ENCODE measurements at places on chromosomes 6 and 20.

DNA sequence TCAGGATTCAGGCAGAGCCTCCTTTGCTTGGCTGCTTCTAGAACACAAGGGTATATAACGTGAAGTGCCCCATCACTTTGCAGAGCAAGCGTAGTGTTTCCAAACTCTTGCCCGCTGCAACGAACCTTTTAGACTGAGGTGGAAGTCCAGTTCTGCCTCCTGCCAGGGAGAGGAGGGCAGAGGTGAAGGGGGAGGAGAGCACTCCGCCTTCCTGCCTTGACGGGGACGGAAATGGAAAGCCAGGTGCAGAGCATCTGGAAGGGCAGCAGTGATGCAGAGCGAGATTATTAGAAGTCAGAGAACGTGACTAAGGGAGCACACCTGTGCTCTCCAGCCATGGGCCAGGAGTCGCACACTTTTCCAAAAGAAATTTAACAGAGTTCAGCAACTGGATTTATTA lies 63.4 kb downstream of the RREB1 start:
- no peak for DNase-seq

DNA sequence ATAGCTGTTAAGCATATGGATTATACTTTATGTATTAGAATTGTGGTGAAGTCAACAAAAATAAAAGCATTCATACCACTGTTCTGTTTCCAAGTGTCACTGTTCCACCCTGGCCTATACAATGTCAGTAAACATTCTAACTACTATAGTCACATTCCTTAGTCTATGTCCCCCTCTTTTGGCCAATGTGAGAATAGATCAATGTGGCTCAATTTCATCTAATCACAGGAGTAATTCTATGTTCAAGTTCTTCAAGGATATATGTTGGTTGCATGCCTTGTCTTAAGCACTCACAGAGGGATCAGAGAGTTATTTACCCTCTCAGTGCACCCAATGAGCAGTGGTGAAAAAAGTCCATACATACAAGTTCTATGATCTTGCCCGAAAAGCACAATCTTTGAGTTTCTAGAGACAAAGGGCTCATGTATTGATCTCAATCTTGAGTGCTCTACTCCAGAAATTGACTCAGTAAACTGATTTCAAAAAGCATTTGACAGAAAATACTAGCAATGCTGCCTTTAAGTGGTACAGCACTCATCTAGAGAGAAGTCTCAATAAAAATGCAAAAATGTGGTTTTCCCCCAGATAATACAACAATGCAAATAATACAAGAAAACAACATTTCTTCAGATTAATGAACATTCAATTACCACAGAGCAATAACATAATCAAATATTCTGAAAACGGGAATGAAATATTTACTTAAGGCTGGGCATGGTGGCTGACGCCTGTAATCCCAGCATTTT lies 16.5 kb downstream of the SMLR1 start:
- no peak for DNase-seq

DNA sequence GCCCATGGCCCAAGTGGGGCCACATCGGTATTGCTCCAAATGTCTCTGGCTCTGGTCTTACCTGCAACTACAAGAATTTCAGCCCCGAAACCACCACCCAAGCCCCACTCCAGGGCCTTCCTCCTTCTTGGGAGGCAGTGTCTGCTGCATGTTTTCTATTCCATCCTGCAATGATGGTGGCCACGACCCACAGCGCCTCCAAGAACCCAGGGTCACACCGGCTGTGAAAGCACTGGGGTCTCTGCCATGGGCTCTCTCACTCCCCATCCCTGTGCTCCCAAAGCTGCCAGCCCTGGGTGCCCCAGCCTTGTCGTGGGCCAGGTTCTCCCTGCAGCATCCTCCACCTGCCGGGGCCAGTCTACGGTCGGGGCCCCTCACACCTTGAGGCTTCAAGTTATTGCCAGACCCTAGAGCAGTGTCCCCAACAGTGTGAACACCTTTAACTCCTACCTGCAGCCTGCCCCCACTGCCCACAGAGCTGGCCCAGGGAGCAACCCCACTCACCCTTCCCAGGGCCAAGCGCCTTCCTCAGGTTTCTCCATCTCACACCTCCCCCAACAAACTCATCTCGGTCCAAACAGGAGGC lies 115.4 kb downstream of the JPH2 start:
- DNase-seq, result no peak

DNA sequence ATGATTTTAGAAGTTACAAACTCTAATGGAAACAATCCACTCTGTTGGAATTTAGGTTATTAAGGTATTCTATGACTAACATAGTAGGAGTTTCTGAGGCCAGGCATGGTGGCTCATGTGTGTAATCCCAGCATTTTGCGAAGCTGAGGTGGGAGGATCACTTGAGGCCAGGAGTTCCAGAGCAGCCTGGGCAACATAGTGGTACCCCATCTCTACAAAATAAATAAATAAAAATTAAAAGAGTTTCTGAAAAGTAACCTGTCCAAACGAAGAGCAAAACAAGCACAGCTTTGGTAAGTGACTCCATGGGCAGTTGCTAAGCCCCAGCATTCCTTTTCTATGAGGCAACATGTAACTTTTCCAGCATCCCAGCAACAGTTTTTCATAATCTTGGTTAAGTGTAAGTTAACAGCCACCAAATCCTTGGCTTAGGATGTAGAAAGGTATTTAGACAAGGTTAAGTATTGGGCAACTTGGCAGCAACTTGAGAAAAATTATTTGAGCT lies 86.3 kb downstream of the SOX4 start:
- no peak for DNase-seq

GRCh38 chr6:75351570-75351969 lies 67.0 kb upstream of the TMEM30A start:
- DNase-seq, result no peak

DNA sequence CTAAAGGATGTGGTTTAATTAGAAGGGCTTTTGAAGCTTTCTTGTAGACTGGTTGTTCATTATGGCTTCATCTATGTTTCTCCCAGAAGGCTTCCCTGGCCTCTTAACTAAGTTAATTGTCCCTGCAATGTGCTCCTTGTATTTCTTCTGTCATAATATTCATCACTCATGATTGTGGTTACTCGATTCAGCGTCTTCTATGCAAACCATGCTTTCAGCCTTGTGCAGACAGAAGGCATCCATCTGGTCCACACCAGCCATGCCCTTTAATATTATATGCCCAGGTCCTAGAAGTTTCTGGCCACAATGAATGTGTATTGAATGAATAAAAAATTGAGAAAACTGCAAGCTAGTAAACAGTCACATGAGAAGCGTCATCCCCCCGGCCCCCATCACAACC lies 163.2 kb downstream of the KHDC1L start:
- no peak for DNase-seq

GRCh38 chr20:3753098-3753497 lies 14.5 kb downstream of the ADISSP start:
- DNase-seq, result peak; percentile 55

DNA sequence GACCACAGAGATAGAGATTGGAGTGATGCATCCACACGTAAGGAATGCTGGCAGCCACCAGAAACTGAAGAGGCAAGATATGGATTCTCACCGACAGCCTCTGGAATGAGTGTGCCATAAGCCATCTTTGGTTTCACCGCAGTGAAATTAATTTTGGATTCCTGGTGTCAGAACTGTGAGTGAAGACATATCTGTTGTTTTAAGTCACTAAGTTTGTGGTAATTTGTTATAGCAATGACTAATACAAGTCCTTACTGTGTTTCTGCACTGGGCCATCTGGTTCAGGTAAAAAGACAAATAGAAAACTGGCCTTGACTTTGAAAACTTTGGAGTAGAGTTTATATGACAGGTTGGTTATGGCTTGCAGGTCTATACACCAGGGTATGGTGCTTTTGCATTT lies 261.9 kb downstream of the PHF3 start:
- DNase-seq, result no peak

DNA sequence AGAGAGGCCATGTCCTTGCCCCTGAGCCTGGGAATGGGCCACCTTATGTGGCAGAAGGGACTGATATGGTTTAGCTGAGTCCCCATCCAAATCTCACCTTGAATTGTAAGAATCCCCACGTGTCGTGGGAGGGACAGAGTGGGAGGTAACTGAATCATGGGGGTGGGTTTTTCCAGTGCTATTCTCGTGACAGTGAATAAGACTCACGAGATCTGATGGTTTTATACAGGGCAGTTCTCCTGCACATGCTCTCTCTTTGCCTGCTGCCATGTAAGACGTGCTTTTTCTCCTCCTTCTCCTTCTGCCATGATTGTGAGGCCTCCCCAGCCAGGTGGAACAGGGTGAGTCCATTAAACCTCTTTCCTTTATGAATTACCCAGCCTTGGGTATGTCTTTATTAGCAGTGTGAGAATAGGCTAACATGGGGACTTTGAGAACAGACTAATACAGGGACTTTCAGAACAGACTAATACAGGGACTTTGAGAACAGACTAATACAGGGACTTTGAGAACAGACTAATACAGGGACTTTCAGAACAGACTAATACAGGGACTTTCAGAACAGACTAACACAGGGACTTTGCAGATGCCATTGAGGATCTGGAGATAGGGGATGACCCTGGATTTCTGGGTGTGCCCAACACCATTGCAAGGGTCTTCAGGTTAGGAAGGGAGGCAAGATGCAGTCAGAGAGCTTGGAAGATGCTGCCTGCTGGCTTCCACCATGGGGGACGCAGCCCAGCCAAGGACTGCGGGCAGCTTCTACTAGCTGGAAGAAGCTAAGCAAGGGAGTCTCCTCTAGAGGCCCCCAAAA lies 86.9 kb downstream of the RAMACL start:
- no peak for DNase-seq

DNA sequence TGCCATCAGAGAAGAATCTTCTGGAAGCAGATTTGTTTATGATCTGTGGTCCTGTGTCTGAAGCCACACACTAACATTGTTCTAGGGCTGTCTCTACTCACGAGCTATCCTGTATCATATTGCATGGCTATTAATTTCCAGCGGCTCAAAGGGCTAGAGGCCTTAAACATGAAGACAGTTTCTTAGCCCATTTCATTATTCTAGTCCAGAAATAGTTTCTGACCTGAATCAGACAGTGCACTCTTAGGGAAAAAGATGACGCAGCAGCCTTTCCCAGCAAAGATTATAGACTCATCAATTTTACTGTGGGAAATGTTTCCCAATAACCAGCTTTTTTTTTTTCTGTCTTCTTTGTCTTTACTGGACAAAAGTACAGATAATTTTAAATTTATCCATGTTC lies 105.3 kb upstream of the SUPT3H start:
- no peak for DNase-seq

DNA sequence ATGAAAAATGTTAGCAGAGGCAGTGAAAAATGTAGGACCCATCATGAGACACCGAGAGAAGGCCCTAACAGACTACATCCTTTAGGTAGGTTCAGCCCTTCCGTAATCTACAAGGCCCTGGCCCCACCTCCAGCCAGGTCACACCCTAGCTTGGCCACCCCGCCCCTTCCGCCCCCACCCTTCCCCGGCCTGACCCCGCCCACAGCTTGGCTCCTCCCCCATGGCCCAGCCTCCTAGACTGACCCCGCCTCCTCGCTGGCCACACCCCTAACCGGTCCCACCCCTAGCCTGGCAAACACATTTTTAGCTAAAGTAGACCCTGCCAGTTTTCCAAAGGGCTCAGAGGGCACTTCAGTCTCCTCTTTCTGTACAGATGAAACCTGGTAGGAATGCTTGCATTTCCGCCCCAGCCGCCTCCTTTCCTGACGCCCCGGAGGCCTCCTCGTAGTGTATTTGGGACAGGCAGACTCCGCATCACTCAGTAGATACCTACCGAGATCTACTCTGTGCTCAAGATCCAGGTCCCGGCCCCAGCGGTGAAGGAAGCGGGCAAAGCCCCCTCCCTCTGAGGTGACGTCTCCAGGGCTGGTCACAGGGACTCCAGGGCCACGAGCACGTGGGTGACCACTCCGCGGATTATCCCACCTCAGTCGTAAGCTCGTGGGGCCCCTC lies 443.5 kb downstream of the PREX1 start:
- DNase-seq, result no peak

GRCh38 chr6:36320475-36320874 lies 16.2 kb downstream of the BNIP5 start:
- DNase-seq, result no peak

DNA sequence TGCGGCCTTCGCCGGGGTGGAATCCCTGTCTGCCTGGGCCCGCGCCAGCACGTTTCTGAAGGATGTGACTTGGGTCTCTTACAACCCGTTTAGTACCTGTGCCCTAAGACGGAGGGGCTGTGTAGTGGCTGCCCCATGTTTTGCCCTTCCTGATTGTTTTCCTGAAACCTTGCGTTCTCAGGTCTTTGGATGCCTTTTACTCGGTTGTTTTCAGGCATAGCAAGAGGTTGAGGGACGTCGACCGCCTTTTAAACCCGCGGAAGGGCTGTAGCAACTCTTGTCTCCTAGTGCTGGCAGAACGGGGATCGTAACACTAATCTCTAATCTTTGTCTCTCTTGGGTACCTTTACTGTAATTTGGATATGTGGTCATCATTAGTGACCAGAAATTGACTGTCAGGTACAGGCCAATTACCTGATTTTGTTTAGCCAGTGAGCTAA lies 706 bp upstream of the NANP start:
- no peak for DNase-seq

DNA sequence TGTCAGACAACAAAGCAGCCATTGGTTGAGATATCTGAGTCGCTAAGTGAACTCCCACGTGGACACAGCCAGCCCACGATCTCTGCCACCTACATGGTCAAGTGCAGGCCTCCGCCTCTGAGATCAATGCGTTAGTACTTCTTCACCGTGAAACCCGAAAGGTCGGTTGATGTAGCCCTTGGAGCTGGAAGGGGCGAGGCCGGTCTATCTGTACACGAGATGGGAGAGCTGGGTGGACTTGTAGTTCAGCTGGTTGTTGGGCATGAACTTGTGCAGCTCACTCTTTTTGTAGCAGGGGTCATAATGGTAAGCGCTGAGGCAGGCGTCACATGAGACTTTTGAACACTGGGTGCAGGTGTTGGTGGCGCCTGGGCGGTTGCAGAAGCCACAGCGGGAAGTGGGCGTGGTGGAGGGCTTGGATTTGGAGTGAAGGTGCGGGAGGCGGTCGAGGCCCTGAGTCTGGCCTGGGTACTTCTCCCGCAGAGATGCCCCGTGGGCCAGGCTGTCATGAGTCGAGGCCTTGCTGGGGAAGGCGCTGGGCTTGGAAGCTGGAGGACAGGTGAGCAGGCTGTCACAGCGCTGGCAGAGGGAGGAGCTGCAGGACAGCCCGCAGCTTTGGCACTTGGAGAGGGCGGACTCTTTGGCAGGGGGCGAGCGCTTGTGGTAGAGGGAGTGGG lies 9.8 kb downstream of the SPATA2 start:
- DNase-seq, result no peak

Measured in CD4-positive, alpha-beta T cell treated with Interferon gamma for 1 hour (primary cell).